ENCODE measurements at places on chromosomes 7 and 10. TPM values are rescaled to one million over a fixed set of nuclear protein-coding genes. Genes with fewer than 3 reads are reported as not detected.

GRCh38 chr7:64498270-64498669 is 64.6 kb downstream of the ZNF680 start:
- DNase-seq: no peak

DNA sequence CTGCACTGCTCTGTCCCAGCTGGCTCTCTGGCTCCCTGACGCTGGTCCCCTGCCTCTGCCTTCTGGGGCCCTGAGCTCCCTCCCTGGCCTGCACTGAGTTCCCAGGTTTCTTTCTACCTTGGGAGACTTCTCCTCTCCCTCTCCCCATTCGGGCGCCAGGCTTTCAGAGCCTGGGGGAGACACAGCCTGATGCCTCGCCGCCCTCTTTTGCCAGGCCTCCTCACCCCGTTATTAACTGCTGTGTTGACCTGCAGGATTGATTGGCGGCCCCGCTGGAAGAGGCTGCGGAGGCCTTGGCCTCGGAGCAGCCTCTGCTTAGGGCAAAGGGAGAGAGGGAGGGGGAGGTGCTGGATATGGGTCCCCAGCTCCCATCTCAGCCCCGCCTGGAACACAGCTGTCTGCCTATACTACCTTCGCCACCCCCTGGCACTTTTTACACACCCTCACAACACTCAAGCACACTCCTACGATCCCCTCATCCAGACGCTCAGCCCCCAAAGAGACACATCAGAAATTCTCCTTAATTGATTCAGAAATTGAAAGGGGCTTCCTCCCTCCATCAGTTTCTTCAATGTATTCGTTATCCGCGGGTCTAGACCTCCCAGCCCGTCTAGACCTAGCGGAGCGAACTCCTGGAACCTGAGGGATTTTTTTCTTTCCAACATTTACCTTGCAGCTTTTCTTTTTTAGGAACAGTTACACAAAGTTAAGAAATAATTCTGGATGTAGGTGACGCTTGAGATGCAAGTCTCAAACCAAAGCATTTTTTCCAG is 7.1 kb upstream of the PAX2 start:
- DNase-seq: no peak

GRCh38 chr10:3977761-3978160 is 192.8 kb upstream of the KLF6 start:
- DNase-seq: no peak

GRCh38 chr7:94441138-94441537 is 46.4 kb downstream of the COL1A2 start:
- DNase-seq: no peak

DNA sequence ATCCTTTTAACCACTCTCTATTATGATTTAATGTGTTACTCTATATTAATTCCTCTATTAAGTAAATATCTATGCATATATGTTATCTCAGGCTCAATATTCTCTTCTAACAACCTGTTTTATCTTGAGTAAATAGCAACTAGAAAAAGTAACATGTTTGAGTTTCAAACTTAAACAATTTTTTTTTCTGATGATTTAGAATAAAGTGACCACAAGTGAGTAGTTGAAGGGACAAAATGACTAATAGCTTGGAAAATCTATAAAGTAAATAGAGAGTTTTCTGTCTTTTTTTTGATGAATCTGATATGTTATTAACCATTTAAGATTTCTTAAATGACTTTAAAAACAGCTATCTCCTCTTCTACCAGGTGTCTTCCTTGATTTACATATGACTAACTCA is 483.8 kb downstream of the TFEC start:
- no peak for DNase-seq

GRCh38 chr7:47228386-47229014 is 353.4 kb downstream of the TNS3 start:
- DNase-seq: no peak

GRCh38 chr7:122123746-122124145 is 20.3 kb downstream of the AASS start:
- no peak for DNase-seq

DNA sequence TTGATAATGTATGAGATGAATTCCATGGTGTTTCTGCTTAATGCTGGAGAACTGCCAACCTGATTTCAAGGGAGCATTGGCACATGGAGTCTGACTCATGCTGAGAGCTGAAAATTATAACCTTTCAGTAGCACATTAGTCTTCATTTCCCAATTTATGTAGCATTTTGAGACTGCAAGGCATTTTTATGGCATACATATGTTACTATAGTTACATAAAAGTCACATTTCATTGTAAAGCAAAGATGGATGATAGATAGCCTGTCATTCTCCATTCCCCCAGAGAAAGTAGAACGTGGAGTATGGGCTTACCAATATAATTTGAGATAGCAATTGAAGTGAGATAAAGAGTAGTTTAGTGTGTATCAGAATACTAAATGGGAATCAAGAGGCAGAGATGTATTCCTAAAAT is 103.1 kb downstream of the SLC16A9 start:
- no peak for DNase-seq

The ZNF425 gene
- 5.2 TPM for total RNA-seq

The SUGCT gene
- 2.7 TPM for total RNA-seq

The CRPPA gene
- total RNA-seq: 8.0 TPM

The HOXA13 gene
- total RNA-seq: 0.35 TPM

The METTL2B gene
- 41.9 TPM for total RNA-seq

The MCM10 gene
- 24.5 TPM for total RNA-seq

The IFIT1B gene
- not detected for total RNA-seq
